ENCODE measurements at places on chromosomes 11 and 22.

DNA sequence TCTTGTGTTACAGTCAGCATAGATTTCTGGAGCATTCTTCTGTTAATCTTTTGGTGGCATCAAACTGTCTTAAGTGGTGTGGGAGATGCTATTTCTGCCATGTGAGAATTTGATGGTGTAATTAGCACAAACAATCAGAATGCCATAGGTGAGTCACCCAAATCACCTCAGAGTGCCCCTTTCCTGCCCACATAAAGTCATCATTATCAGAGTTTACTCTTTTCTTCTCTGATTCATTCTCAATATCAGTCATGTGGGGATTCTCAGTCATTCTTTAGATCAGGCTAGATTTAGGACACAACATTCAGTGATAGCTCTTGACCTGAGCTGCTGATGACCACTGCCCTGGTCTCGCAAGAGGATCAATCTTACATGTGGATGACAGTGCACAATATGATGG, 23.7 kb upstream of the MS4A6A start:
- no peak for DNase-seq

- no peak for DNase-seq
Measured at GRCh38 chr11:129973068-129973467, 29.6 kb downstream of the PRDM10 start.

- no peak for DNase-seq
Measured at GRCh38 chr22:18929459-18929858, 6.6 kb downstream of the PRODH start.

GRCh38 chr11:108204376-108204775, 18.1 kb downstream of the NPAT start:
- DNase-seq: no peak

- DNase-seq: peak; percentile 55
Measured at GRCh38 chr11:126311401-126312291, 7.8 kb downstream of the DCPS start.

- no peak for DNase-seq
Measured at GRCh38 chr11:96218901-96219300, 124.1 kb downstream of the MAML2 start.

GRCh38 chr11:33770236-33770635, 4.1 kb downstream of the FBXO3 start:
- no peak for DNase-seq

All from KBM-7 (cell line).